ENCODE measurements at places on chromosomes 2 and 18.

DNA sequence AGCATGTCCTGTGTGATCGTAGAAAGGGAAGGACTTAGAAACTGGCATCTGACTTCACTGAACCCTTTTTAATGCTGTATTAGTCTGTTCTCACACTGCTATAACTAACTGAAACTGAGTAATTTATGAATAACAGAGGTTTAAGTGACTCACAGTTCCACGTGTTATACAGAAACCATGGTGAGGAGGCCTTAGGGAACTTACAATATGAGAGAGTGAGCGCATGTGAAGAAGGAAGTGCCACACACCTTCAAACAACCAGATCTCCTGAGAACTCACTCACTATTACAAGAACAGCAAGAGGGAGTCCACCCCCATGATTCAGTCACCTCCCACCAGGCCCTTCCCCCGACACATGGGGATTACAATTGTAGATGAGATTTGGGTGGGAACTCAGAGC lies 811.3 kb downstream of the CPS1 start:
- DNase-seq: no peak

DNA sequence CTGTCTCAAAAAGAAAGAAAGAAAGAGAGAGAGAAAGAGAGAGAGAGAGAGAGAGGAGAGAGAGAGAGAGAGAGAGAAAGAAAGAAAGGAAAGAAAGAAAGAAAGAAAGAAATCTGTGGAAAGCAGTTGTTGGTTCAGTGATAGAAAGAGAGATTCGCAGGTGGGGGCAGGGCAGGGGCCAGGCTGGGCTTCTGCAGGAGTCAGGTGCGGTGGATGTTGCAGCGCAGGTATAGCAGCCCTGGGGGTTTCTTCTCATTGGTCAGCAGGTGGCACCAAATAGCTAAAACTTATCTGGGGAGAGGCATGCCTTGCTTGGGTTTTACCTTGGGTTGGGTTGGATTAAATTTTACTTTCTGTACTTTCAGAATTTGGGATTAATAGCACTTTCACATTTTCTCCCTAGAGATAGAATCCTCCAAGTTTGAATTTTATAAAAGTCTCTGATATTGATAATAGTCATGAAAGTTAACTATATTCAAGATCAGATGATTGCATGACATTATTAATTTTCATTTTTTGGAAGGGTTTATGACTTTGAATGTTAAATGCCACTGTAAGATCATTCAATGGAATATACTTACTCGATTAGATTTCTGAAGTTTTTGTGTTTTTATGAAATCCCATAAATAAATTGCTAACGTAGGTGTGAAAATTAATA lies 66.6 kb downstream of the SPTBN1 start:
- DNase-seq: peak; percentile 82

DNA sequence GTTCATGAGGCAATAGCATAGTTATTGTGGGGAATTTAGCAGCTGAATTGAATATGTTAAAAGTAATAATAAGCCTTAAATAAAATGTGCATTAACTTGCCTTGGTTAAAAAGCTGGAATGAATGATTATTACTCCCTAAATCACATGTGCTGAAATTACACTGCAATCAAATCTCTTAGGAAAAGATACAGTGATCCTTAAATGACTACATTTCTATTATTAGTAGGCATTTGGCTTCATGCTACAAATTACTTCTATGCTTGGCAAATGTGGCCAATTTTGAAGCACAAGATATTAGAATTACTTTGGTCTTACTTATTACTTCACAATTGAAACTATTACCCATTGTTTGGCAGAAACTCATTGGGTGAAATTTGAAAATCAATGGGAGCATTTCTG lies 5.4 kb downstream of the RND3 start:
- no peak for DNase-seq

- no peak for DNase-seq
Measured at GRCh38 chr2:105537466-105537865, 138.6 kb upstream of the FHL2 start.

- no peak for DNase-seq
Measured at GRCh38 chr2:155599834-155600233, 732.7 kb downstream of the NR4A2 start.

DNA sequence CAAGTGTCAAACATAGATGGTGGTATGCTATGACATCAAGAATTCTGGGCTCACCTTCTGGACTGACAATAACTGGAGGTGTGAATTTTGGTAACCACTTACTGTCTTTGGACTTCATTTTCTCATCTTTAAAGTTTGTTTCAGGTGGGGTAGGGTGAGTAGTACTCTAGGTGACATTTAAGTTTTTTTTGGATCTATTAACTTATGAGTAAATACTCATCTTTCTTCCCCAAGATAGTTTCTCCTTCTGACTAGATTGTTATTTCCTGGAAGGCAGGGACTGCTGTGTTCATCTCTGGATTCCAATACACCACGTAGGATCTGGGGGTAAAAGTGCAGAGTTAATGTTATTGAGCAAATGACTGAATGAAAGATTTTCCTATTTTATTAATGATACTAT lies 55.9 kb downstream of the ICOS start:
- no peak for DNase-seq

DNA sequence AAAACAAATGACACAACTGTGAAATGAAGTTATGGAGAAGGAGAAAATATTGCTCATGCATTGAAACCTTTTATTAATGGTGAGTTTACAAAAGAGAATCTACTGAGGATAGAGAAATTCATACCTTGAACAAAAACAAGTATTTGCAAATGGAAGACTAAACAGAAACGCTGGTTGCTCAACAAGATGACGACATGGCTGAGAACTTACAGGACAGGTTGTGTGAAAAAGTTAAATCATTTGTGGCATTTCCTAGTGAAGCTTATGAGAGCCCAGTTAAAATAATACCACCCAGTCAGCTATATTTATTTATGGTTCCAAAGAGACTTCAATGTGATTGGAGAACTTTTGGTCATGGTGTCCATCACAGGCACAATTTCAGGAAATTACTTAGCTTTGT lies 148.6 kb upstream of the PKDCC start:
- no peak for DNase-seq

DNA sequence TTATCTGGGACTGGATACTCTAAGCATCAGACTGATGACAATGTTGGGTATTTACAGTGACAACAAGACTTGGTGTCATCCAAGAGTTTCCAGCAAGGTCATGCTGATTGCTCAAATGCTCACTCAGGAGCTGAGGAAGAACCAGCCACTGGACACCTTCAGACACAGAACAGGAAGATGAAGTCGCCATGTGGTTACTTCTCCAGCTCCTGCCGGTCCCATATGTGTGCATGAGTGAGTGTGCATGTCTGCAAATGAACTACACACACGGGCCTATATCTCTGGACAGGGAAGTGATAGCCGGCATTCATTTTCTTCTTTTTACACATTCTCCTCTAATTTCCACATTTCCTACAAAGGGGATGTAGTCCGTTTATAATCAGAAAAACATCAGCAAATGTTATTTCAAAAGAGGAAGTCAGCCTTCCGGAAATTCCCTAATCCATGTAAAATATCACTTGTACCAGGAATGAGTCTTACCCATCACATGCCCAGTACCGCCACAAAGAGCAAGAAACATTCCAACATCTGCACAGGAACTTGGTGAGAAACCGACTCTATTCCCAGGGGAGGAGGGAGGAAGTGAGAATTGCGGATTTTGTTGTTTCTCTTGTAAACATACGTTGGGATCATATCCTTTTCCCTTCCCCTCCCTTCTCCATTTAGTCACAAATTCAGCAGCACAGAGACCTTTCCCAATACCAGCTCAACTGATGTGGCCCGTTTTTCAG lies 10.8 kb downstream of the RFX8 start:
- no peak for DNase-seq

DNA sequence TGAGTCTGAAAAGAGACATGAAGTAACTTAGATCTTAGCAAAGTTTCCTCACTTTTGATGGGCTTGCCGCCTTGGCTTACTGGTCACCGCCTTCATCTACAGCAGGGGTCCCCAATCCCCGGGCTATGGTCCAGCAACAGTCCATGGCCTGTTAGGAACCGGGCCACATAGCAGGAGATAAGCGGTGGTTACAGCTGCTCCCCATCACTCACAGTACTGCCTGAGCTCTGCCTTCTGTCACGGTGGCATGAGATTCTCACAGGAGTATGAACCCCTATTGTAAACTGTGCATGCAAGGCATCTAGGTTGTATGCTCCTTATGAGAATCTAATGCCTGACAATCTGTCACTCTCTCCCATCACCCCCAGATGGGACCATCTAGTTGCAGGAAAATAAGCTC lies 72.9 kb downstream of the BIN1 start:
- no peak for DNase-seq

GRCh38 chr2:70440621-70441020 lies 113.0 kb downstream of the TGFA start:
- DNase-seq: peak; percentile 9

DNA sequence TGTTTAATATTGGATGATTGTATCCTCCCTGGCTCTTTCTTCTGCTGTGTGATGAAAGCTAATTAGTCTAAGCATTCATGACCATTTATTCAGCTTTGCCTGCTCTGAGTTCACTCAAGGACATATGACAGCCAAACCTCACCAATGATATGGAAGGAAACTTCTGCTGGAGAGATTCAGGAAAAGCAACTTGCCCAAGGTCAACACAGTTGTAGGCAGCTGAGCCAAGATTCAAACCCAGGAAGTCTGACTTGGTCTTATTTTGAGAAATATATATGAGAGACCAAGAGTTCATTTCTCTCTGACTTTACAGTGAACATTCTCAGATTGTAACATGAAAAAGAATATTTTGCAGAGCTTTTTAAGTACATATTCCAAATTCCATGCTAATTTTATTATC lies 1588.5 kb upstream of the PIK3C3 start:
- DNase-seq: peak; percentile 47

DNA sequence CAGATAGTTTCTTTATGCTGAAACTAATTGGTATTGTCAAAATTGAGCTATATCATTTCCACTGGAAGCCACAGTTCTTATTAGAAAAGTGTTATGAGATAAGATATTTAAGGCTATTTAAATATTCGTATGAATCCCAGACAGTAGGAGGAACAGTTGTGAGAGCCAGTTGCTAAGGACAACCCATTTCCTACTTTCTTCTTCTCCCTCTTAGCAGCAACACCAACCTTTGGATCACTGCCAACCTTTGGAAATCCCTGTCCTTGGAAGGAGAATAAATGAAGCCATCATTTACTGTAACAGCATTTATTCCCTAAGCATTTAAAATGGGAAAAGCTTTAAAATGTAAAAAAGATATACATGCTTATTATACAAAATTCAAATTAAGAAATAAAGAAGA lies 85.8 kb downstream of the PLCL1 start:
- peak; percentile 52 for DNase-seq

DNA sequence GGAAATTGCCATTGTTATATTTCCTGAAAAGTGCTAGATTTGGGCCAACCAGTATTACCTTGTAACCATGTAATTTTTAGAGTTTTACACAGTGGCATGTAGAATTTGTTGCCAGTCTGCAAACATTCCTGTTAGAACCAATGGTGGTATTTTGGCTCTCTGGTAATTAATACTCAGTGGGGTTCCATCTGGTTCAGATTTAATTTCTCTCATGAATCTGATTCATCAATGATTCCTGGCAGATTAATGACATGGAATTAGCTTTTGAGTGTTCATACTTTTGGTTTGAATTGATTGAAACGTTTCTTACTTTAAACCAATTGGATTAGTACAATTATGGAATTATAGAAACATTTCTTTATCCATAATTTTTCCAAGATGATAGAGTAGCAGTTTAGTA lies 93.2 kb downstream of the MC4R start:
- no peak for DNase-seq

DNA sequence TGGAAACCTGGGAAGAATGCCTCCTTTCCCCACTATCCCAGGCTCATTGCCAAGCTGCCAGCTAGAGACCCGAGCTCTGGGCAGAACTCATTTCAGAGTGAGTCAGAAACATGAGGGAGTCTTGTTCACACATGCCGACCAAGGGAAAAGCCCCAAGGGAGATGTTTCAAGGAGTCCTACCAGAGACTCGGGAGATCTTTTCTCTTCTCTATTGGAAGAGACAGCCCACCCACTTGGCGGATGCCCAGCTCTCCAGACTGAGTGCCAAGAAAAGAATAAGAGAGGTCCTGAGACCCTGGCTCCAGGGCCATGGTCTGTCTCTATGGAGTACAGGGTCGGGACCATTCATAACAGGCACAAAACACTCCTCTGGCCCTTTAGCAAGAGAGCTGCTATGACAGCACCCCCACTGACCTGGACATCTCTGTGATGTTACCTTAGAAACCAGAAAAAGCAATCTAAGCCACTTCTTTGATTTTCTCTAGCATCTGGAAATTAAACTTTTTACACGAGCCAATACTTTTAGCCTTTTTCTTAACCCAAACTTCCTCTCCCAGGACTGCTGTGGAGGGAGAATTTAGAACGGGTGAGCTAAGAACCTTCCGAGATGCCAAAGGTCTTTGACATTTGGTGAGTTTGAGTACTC lies 18.5 kb upstream of the IGFBP5 start:
- no peak for DNase-seq

- DNase-seq: no peak
Measured at GRCh38 chr2:85801871-85802270, 48.1 kb downstream of the ATOH8 start.

GRCh38 chr2:47631792-47632398 lies 151.1 kb upstream of the MSH6 start:
- DNase-seq: no peak

DNA sequence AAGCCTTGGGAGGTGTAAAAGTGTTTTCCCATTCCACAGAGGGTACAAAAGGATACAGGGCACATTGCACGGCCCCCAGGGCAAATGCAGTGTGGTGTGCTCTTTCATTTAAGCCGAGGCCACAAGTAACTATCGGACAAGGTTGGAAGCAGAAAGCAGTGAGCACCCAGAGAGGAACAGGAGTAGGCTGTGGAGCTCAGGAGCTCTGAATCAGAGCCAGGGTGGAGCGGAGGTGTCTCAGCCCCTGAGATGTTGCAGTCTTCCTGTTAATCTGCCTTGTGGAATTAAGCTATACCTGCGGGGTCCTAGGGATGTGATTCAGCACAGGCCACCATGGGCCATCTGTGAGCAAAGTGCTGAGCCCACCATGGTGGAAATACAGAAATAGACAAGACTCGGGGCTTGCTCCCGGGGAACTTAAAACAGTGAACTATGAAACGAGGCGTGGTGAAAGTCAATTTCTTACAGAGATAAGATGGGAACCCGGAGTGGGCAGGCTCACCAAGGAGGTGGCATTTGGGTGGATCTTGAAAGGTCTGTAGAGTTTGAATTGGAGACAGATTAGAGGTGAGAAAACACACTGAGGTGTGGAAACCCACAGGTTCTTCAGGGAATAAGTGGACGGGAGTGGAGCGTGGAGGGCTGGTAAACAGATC lies 44.0 kb downstream of the ASAP2 start:
- no peak for DNase-seq

DNA sequence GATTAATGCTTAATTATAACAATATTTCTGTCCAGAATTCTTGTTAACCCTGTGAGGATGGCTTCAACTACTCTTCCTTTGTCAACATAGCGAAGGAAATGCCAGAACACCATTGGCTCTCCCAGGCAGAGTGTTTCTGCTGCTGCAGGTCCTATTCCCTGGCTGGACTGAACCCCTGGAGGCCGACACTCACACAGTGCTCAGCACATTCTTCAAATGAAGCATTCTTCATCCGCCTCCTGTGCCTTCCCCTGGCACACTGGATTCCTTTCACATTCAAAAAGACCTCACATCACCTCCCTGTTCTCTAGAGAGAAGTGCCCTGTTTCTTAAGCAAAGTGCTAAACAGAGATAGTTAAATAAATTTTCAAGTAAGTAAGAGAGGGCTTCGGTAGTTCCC lies 187.3 kb upstream of the MSH6 start:
- no peak for DNase-seq

- DNase-seq: no peak
Measured at GRCh38 chr18:11020161-11020853, 129.1 kb downstream of the PIEZO2 start.
